ENCODE measurements at places on chromosomes 3 and 15.

GRCh38 chr15:64019764-64020163 is 26.5 kb downstream of the DAPK2 start:
- no peak for DNase-seq

- DNase-seq: no peak
Observed at GRCh38 chr15:93929375-93930094, 301.8 kb upstream of the MCTP2 start.

DNA sequence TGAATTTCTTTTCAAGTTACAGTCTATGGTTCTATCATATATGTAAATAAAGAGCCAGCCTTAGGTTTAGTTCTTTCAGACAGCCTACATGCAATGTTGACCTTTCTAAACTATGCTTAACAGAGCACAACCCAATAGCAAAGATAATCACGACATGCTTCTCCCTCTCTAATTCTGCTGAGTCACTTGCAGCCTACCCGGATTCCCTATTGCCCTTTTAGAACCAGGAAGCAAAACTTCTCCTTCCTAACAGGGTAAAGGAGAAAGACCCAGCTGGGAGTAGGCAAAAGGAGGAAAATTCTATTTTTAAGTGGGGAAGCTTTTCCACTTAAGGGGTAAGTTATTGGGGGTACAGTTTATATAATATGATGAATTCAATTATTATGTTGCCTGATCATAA is 79.3 kb downstream of the SLC7A14 start:
- DNase-seq: no peak

DNA sequence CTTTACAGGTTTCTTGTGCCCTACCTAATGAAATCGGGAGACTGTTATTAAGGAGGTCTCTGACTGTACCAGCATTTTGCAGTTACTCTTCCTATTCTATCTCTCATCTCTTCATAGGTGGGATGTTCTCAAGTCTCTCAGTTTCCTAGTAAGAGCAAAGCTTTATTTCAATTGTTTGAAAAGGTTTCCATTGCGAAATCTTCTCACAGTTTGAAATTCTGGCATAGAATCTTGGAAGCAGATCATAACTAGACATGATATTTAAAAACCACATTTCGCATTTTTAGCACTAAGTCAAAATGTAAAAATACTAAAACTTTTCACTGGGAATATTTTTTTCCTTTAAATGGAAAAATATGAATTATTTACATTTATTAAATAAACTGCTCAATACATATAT is 1311.4 kb downstream of the ROBO2 start:
- DNase-seq: no peak

DNA sequence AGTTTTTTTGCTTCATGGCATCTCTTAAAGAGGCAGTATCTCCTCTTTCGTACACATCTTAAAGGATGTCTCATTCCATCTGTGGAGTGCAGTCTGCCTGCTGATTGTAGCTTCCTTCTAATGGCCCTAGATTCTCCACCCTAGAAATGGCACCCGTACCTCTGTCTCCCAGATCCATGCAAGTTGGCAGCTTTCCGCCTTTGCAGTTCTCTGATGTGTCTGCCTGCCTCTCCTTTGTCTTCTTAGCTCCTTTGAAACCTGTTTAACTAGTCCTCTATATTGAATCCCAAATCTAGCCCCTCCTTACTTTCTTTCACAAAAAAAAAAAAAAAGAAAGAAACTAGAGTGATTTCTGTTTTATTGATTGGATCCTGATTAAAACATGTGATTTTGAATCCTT is 1025.0 kb downstream of the ZPLD1 start:
- no peak for DNase-seq

DNA sequence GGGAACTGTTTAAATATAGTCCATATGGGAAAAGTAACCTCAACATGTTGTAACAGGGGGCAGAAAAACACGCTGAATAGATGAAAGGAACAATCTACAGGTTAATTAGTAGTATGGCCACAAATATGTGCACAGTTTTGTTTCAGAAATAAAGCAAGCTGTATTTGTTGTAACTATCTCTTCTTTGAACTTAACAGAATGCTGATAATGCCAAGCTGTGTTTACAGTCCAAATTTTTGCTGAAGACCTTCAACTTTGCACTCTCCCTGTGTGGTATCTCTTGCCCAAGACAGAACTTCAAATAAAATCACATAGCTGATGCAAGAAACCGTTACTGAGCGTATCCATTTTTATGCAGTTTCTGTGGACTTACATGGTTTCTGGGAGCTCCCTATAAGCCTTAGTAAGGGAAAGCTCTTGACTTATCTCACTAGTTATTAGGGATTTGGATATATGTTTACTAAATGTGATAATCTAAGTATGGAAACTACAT is 425.4 kb upstream of the TPRG1 start:
- DNase-seq: no peak

GRCh38 chr15:68411735-68412134 is 20.2 kb downstream of the ITGA11 start:
- DNase-seq: peak; percentile 51

DNA sequence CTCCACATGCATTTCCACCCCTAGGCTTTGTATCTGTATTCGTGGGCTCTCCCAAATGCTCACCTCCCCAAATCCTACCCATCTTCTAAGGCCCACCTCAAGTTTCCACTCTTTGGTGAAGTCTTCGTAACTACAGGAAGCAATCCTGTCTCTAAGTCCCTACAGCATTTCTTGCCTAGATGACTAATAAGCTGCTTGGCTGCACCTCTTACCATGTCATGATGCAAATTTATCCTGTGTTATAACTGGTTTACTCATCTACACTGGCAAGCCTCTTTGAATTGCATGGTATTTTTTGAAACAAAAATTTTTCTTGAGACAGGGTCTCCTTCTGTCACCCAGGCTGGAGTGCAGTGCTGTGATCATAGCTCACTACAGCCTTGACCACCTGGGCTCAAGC is 73.3 kb downstream of the SETMAR start:
- DNase-seq: no peak

GRCh38 chr15:31300208-31300661 is 26.4 kb upstream of the KLF13 start:
- DNase-seq: peak; percentile 73

GRCh38 chr3:106514431-106514830 is 645.6 kb upstream of the CBLB start:
- no peak for DNase-seq

- no peak for DNase-seq
Observed at GRCh38 chr3:30551266-30551665, 55.1 kb upstream of the TGFBR2 start.
